Activated CD8-positive, alpha-beta memory T cell treated with anti-CD3 and anti-CD28 coated beads for 4 hours (primary cell): ENCODE measurements at places on chromosomes 3 and 15.

GRCh38 chr3:112579232-112579631 lies 17.4 kb downstream of the SLC35A5 start:
- no peak for DNase-seq

DNA sequence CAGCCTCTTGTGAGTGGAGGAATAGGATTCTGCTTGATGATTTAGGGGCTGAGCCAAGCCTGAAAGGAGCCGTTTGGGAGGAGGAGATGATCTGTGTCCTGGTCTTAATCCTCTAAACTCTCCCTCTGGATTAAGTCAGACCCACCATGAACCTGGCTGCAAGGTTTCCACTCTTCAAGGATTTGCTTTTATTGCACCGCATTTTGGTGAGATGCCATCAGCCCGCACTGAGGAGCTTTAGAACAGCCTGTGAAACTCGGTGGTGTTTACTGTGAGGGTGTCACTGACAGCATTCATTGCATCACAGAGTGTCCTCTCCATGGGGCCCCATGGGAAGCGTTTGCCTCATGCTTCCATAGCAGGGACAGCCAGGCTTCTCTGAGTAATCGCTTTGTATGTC lies 59.2 kb downstream of the EPHB1 start:
- no peak for DNase-seq

DNA sequence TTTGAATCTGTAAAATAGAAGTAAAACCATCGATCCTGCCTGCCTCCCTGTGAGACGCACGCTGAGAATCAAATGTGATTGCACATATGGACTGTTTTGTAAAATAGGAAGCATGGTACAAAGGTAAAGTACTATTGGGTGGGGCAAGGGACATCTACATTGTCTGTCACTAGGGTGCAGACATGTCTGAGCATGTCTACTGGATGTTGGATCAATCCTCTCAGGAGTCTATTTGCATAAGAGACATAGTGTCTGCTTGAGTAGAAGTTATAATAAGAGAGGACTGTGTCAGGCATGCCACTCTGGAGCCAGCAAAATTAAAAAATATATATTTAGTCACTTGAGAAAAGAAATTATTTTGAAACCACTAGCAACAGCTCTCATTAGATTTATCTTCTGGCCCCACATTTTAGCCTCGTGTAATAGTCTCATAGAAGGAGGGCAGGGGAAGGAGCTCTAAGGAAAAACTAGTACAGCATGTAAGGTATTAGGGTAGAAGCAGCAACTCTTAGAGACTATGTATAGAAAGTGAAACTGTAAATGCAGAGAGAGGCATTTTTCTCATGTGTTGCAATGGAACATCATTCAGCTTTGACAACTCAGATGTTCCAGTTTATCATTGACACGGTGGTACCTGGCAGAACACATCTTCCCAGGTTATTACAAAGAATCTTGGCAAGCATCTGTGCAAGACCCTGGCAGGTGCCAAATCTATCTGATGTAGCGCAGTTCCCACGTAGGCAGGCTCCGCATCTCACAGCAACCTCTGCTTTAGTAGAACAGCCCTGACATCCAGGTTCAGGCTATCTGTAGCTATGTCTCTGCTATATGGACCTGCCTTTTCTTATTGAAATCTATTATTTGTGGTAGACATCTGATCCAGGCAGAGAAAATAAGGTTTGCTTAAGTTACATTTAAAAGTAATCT lies 85.2 kb upstream of the CHL1 start:
- DNase-seq, result no peak

- no peak for DNase-seq
Measured at GRCh38 chr3:14609506-14609905, 42.1 kb upstream of the CCDC174 start.

DNA sequence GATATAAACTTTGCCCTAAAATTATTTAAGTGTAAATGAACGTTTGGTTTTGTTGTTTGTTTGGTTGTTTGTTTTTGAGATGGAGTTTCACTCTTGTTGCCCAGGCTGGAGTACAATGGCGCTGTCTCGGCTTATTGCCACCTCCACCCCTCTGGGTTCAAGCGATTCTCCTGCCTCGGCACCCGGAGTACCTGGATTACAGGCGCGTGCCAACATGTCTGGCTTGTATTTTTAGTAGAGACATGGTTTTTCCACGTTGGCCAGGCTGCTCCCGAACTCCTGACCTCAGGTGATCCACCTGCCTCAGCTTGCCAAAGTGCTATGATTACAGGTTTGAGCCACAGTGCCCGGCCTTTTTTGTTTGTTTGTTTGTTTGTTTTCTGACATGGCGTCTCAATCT lies 87.9 kb upstream of the CHD2 start:
- no peak for DNase-seq

- no peak for DNase-seq
Measured at GRCh38 chr3:159964166-159964973, 24.3 kb upstream of the IL12A start.

DNA sequence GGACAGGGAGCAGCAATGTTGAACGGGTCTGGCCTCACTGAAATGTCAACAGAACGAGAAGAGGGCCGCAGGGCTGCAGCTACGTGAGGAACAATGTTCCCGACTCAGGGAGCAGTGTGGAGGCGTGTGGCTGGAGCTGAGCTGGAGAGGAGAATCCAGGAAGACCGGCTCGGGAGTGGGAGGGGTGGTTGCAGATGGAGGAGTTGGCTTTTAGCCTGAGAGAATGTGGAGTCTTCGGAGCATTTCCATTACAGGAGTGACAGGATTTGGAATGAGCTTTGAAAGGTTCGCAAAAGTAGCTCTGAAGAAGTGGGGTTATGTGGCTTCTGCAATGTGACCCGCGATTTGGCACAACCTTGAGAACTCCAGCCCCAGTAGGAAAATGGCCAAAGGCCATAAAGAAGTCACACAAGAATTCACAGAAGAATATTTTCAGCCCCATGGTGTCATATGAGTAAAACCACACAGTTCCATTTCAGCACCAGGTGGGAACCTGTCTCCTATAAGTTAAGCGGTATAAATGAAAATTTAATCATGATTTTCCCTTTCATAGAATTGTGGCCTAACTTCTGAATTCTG lies 78.8 kb upstream of the NSMCE3 start:
- DNase-seq, result no peak

- DNase-seq, result no peak
Measured at GRCh38 chr15:68330901-68331300, 53.4 kb downstream of the FEM1B start.

DNA sequence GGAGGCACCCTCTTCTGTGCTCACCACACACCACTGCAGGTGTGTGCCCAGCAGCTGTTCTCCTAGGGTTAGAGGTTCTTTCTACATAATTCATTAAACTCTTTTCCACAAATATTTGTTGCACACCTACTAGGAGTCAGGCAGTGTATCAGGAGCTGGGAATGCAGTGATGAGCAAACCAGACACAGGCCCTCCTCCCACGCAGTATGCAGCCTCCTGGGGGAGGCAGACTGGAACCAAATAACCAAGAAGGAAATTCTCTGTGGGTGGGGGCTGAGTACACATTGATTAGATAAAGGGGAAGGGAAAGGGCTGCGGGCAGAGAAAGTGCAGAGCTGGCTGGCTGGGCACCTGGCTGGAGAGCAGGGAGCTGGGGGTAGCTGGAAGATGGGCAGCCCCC lies 18.5 kb upstream of the C3orf22 start:
- DNase-seq, result no peak

DNA sequence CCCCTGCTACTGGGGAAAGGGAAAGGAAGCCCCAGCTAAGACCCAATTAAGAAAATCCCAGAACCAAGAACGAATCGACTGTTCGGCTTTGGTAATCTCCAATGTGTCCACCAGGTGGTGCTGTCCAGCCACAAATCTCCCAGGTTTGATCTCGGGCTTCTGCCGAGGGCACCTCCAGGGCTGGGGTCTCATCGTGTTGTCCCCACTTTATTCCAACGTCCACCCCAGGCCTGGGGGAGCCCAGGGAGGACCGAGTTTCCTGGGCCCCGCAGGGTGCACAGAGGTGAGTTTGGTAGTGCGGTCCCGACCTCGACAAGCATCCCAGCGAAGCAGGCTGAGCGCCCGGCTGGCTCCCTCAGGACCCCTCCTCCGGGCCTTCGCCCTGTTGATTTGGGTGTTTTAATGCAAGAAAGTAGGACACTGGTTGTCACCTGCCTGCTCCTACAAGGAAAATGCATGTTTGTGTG lies 185.1 kb downstream of the GOLGA6L6 start:
- peak; percentile 68 for DNase-seq

GRCh38 chr3:43328653-43329052 lies 42.3 kb downstream of the SNRK start:
- DNase-seq, result no peak

DNA sequence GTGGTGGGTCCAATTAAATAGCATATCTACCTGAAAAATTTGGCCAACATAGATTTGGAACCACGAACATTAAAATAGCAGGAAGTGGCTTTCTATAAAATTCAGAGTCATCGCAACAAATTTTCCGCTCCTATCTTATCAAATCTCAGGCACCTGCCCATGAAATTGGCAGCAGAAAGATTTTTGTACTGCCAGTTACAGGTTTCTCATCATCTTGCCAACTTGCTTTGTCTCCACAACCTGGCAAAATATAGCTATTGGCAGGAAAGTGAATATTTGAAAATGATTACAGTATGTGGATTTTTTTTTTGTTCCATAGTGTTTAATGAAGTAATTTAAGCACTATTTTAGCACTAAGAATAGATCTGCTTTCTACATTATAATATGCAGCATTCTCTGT lies 161.6 kb upstream of the LRRC3B start:
- DNase-seq, result no peak

GRCh38 chr3:52415800-52416199 lies 29.1 kb downstream of the SEMA3G start:
- DNase-seq, result no peak

DNA sequence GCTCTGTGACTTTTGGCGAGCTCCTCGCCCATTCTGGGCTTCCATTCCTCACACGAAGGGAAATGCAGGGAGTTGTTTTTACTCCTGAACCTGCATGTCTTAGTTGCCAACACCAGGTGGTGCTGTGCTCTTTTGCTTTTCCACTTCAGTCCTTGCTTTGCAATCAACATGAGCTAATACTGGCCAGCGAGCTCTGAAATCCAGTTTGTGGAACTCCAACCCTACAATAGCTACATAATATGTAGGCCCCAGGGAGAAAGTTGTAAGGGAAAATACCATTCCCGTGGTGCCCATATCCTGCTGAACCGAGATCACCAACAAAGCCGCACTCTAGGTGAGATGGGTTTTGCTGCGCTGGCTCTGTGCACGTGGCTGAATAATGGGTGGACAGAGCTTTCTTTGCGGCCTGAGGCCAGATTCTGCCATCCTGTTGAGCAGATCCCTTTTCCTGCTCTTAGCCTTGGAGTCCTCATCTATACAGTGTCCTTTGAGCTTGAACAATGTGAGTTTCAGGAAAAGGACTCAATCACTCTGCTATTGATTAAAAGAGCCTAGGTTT lies 25.0 kb downstream of the LSM3 start:
- no peak for DNase-seq

DNA sequence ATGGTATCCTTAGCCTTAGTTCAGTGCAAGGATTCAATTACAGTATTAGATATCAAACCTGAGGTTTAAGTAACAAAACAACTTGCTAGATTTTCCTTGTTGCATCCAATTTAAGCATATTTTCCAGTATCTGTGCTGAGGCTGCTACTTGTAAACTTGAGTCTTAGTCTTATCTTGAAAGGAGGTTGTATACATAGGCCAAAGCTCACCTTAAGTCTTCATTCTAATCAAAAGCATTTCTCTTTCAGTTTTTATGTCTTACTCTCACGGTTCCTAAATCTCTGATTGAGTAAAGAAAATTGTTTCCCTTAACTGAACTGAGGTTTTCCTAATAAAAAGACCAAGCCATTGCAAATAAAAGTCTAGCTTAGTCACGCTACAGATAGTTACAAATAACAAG lies 52.6 kb downstream of the U2SURP start:
- no peak for DNase-seq

DNA sequence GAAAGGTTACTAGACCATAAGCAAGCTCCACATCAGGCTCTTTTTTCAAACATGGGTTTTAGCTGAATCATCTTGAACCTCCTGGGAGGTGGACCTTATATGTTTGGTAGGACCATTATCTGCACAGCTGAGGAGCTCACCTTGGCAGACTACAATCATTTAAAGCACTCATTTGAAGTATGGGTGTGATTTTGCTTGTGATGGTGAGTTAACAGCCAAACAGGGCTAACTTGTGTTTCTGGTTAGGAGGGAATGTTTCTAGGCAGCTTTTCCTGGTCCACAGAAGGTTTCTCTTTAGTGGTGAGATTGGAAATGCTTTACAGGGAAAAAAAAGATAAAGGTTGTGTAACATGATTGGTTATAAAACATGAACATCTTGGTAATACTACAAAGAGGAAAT lies 61.8 kb downstream of the ARHGEF26 start:
- DNase-seq, result no peak

DNA sequence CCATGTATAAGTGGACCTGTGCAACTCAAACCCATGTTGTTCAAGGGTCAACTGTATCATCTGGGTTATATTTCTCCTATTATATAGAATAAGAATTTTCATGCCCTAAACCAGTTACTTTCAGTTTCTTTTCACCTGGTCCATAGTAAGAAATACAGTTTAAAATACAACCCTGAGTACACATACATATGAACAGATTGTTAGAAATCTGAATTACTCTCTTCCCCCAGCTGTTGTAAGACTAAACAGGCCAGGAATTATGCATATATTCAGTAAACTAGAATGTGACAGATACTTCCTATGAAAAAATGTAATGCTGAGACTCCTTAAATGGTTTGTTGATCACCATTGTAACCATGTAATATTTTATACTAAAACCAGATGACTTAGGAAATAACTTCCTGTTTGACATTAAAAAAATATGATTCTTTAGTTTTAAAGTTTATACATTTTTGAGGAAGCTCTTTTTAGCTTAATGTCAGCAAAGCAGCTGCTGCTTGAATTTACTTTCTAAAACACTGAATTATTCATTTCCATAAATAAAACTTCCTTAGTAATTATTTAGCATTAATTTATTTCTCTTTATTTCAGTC lies 52.5 kb upstream of the ZCWPW2 start:
- DNase-seq, result no peak

- DNase-seq, result no peak
Measured at GRCh38 chr3:117725314-117725713, 1015.7 kb downstream of the TUSC7 start.

DNA sequence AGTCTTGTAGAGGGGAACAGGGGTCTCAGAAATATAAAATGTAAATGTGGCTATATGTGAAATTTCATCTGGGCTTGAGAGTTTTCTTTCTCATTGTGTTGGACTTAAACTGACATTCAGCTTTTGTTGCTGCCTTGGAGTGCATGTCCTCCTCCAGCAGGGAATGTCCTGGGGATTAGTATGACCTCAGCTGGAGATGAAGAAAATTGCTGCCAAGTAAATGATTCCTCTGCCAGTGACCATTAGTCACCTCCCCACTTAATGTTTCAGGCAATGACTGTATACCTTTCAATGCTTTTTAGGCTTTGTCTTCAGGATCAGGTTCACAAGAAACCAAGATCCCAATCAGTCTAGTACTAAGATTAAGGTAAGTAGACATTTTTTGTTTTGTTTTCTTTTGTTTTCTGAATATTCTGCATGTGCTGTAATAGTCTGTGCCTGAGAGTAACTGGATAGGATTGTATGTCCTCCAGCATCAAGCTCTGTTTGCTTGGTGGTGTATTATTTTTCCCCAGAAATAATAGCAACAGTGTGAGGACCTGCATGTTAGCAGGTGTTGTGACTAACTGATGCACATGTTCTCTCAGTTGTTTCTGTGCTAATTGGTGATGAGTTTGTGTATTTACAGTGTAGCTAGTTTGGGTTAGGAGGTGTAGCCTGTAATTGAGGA lies 18.1 kb upstream of the SLC22A13 start:
- DNase-seq, result no peak
